ENCODE measurements at places on chromosomes 3 and 15.

GRCh38 chr3:149180057-149180573 lies 41.5 kb downstream of the CP start:
- DNase-seq: no peak

DNA sequence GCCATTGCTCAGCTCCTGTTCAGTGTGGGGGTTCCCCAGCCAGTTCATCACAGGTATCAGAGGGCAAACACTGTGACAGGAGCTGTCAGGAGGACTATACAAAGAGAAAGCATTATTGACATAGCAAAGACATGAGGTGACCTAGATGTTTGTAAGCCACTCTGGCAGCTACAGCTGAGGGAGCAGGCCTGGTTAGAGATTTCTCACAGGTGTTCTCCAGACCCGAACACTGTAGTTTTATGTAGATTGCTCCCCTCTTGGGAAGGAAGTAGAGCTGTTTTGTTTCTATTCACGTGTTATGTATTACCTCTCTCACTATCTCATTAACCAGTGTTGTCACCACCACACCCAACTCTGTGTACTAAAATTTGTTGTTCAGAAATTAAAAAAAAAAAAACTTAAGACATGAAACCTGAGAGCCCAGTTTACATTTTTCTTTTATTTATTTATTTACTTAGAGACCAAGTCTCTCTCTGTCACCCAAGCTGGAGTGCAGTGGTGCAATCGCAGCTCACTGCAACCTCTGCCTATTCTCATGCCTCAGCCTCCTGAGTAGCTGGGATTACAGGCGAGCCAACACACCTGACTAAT lies 123.7 kb downstream of the RBPMS2 start:
- DNase-seq: peak; percentile 25

DNA sequence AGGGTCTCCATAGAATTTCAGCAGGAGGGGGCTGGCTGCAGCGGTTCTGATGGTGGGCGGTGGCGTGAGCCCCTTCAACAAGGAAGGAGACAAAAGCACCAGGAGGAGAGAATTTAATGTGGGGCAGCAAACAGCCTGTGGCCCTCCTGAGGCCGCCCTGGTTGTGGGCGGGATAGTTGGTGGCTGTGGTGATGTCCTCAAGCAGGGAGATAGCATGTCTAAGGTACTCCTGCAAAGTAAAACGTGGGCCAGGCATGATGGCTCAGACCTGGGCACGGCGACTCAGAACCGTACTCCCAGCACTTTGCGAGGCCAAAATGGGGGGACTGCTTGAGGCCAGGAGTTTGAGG lies 94.0 kb downstream of the LRRK1 start:
- no peak for DNase-seq

DNA sequence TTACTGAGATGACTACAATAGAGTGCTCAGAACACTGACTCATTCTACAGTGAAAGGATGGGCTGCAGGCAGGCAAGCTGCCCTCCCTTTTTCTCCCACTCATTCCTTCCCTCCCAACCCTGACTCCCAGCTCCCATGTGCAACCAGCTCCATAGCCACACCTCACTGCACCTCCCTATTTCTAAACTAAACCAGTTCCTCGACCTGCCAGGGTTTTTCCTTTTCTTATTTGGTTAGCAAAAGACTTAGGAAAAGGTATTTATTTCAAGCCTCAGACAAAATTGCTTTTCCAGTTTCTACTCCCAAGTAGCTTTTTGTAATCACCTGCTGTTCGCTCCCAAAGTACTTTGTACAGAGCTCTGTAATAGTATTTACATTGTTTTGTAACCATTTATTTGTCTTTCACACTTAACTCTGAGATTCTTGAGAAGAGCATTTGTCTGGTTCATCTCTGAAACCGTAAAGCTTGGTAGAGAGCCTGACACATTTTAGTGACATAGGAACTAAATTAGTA lies 2.2 kb downstream of the AADAC start:
- no peak for DNase-seq

GRCh38 chr3:99874237-99875002 lies 56.8 kb downstream of the CMSS1 start:
- DNase-seq: no peak

DNA sequence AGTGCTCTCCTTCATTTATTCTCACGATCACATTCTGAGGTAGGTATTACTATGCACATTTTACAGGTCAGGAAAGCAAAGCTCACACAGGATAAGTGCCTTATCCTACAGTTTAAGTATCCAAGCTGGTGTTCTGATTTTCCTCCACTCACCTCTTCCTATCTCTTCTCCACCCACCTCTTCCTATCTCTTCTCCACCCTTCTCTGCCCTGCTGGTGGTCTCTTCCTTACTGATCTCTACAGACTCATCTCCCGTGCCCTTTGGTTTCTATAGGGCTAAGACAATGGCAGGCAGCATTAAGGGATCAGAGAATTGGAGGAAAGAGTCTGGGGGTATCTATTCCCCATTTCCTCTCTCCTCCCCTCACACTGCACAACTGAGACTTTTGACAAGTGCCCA lies 319.1 kb downstream of the FHIT start:
- no peak for DNase-seq

DNA sequence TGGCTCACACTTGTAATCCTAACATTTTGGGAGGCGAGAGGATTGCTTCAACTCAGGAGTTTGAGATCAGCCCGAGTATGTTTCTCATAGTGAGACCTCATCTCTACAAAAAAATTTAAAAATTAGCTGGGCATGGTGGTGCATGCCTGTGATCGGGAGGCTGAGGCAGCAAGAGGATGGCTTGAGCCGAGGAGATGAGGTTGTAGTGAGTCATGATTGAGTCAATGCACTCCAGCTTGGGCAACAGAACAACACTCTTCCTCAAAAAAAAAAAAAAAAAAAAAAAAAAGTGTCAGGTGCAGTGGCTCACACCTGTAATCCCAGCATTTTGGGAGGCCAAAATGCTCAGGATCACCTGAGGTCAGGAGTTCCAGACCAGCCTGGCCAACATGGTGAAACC lies 2.4 kb downstream of the RPL39L start:
- peak; percentile 27 for DNase-seq

DNA sequence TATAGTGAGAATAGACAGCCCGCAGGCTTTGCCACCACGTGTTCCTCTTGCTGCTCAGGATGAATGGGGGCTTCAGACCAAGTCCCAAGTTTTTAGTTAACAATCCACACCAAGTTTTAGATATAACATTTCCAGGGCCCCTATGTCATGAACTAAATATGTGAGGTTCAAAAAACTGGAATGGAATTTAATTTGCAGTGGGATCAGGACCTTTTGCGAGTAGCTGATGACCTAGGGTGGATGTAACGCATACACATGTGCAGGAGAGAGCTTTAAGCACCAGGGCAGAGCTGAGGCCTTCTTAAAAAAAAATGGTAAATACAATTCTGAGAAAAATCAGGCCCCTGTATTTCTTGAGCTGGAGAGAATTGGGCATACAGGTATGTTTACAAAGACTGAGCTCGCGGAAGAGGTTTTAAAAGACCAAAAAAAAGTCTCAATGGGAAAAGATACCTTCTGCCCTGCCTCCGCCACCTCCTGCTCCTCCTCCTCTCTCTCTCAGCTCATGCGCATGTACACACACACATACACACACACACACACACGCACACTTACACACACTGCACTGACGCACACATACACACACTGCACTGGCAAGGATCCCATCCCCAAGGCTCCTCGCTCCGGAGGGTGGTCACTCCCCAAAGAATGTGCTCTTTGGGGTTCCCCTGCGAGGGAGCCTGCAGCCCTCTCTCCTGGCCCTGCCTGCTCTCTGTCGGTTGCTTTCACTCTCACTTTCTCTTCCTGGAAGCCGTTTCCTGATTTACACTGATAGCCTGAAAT lies 48.2 kb upstream of the IGF1R start:
- DNase-seq: peak; percentile 37

DNA sequence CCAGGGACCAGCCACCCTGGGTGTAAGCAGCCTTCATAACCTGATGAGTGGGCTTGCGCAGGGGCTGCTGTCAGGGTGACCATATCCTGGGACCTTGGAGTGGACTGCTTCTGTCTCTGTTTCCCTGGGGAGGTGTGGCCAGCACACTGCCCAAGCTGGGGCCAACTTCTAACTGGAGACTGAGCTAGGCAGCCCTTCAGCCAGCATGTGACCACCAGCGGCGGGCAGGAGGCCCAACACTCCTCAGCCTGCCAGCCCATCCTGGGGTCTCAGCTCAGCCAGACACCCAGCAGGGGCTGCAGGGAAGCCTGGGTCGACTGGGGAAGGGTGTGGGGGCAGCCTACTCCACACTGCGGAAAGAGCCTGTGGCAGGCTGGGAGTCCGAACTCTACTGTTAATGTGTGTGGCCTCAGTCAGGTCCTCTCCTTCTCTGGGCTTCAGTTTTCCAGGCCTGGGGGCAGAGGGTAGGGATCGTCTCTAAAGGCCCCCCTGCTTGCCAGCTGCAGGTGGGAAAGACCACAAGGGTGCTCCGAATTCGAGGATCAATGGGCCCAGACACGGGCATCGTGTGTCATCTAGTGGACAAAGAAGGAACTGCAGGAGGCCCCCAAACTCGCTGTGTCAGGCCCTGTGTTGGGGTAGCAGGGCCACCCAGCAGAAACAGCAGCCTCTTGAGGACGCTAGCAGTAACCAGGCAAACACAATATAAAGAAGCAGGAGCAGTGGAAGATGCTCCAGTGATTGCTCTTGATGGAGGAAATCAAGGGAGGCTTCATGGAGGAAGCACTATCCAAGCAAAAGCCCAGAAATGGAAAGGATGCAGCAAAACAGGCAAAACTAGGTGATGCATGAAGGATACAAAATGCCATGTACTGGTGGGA lies 2.0 kb upstream of the SEMA3G start:
- DNase-seq: peak; percentile 90

DNA sequence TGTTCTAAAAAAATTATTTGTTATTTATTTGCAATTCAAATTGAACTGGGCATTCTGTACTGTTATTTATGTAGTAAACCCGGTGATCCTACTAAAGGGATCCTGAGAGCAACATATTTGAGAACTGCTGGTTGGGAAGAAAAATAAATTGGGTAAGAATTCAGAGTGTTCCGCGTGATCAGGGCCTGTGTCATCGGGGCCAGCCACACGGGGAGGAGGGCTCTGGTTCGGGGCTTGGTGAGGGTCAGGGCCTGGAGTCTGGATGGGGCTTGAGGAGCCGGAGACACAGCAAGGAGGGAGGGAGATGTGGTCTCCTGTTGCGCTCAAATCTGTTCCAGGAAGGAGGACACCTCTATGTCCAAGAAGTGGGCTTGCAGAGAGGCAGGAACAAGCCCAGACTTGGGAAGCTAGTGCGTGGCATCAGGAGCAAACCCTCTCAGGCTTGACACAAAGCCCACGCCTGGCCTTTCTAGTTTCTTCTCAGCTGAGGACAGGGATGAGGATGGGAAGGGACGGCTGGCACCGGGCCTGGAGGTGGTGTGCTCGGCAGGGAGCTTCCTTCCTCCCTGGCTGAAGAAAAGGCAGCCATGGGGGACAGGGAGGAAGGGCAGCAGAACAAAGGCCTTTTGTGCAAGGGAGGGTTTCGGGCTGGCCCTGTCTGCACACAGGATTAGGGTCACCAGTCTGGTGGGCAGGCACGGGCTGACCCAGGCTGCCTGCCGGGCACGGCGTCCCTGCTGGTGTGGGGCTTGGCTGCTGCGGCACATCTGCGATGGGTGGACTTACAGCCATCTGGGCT lies 22.9 kb upstream of the FBLN2 start:
- no peak for DNase-seq
